ENCODE measurements at places on chromosomes 3 and 15.

- DNase-seq: no peak
Observed at GRCh38 chr15:45728641-45729040, 93.8 kb downstream of the SQOR start.

DNA sequence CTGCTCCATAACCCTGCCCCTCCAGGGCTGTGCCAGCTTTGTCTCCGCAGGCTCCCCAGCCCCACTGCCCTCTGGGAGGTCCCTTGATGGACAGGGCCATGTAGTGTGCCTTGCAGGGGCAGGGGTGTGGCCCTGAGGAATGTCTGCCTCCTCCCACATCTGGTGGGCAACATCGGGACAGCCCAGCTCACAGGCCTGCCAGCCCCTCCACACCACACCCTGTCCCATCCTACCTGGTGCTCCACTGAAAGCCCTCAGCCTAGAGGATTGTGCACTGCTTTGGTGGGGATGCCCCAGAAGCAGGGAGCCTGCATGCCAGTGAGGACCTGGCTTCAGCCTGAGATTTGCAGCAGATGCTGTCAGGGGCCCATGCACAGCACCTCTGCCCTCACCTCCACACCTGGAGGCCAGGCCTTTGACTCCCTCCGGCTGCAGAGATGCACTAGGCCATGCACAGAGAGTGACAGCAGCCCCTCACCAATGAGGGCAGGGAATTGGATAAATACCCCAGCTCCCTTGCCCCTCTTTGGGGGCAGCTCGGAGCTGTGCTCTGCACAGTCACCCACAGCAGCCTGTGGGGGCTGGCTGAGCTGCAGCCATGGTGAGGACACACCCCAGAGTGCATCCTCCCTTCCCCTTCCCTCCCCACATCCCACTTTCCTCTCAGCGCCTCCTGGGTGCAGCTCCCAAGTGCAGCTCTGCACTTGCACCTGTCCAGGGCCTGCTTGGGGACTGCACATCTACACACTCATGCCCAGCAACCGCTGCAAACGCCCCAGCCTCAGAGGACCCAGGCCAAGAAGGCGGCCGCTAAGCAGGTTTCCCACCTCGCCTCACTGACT is 2.7 kb downstream of the C3orf22 start:
- no peak for DNase-seq

DNA sequence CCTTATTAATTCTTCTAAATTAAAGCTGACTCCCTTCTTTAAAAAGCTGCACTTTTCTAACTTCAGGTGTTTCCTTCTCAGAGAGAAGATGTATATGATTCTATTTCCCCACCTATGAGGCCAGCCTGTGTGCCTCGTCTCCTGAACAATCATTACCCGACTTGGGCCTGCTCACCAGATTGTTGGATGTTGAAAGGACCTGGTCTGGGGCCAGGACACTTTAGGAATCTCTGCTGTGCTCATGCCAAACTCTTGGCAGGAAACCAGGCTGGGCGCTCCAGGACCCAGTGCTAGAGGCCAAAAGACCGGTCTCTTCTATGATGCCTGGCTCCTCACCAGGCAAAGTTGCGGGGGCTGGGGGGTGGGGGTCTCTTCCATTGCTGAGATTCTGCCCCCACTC is 16.9 kb upstream of the LRRC31 start:
- DNase-seq: no peak

DNA sequence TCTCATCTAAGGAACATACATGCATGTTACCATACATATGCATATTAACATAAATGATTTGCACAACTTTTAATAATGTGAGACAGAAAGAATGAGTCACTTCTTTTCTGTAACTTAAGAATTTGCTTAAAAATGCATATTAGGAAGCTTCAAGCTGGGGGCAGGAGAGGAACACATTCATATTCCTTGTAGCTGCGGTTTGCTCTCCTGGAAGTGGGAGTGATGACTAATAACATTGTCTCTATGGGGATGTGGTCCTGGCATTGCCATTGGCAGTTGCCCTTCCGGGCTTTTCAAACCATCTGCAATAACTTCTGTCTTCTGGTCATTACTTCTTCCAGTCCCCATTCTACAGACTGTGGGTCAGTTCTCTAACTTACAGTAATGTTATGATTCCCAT is 15.6 kb downstream of the CHST2 start:
- no peak for DNase-seq

DNA sequence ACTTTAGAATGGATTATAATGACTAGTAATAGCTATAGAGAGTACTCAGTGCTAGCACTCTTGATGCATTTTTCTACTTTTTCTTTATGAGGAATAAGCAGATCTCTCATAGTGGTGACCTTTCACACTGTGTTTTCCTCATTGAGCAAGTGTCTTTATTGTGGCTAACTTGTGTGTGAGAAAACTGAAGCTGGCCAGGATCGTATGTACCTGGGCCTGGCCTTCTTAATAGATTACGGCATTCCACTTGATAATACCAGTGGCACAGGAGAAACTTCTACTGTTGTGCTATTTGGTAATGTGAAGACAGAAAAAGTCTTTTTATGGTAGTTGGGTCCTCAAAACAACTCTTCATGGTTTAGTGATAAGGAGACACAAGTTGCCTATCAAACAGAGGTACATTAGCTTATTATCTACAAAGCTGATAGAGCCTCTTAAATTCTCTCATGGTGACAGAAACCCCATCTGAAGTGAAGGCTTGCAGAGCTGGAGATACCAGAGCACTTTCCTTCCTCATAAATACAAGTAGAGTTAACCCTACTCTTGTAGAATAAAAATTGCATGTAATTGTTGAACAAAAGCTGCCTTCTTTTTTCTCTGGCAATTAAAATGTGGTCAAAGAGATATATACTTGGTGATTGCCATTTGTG is 64.6 kb downstream of the LYSMD4 start:
- no peak for DNase-seq

DNA sequence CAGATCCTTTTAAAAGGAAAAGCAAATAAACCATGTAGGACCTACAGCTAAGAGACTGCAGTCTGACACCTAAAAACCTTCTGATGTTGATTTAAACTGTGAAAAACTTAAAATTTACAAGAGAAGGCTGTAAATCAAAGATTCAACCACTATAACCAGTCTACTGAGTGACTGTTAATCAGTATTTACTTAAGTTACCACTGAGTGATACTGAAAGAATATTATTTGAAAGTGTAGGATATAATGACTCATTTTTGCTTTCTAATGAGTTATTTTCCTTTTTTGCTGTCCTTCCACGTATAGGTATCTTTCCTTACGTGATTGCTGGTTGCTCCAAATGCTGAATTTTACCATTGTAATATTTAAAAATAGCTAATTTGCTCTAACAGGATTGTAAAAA is 44.6 kb downstream of the RFX7 start:
- DNase-seq: no peak
